ENCODE measurements at places on chromosomes 12 and 14.

GRCh38 chr12:130714591-130715149, 1.4 kb downstream of the RIMBP2 start:
- DNase-seq: no peak

GRCh38 chr12:12425001-12425400, 68.1 kb downstream of the BORCS5 start:
- no peak for DNase-seq

DNA sequence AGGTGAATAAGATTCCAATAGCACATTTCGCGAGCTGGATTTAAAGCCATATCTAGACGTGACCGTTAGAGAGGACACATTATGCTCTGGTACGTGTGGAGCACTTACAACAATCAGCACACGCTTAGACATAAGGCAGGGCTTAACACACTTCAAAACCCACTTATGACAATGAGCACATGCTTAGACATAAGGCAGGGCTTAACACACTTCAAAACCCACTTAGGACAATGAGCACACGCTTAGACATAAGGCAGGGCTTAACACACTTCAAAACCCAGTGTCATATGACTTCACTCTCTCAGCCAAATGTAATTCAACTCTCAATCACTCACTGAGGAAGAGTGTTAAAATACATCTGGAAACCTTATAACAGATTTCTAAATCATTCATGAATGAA, 11.2 kb upstream of the PLD4 start:
- no peak for DNase-seq

- no peak for DNase-seq
Observed at GRCh38 chr12:52146822-52147366, 44.9 kb downstream of the KRT80 start.

DNA sequence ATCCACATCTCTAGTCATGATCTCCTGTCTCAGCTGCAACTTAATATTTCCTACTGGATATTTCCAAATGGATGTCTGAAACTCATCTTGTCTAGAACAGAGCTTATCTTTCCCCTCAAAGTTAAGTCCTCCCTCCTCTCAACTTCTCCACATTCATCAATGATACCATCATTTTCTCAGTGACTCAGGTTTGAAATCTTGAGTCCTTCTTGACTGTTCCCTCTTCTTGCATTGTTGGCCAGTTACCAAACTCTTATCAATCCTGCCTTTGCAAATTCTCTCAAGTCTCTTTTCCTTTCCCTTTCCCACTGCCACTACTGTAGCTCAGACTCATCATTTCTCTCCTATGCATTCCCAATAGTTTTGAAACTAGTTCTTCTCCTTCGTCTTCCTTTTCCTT, 14.3 kb upstream of the CHURC1 start:
- no peak for DNase-seq

GRCh38 chr12:120196363-120196762, 1.8 kb upstream of the GCN1 start:
- DNase-seq: no peak

All from GM06990 (cell line).